Large intestine (tissue), 12 donors: ENCODE measurements at places on chromosomes 7 and 10.

- DNase-seq: no peak
Measured at GRCh38 chr10:34104829-34105572, 710.1 kb downstream of the PARD3 start.

DNA sequence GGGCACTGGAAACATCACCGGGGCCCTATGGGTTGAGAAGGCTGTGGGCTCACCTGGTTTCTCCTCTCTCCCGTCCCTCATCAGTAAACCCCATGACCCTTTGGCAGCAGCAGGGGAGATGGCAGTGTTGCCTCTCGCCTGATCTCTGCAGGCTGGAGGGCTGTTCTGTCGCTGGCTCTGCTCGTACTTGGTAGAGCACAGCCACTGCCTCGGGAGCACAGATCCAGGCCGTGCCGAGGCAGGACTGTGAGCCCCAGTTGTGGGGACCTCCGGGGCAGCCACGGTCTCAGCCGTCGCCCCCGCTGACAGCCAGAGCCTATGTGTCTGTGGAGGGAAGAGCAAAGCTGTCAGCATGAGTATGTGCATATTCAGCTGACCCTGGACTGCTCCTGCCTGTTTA, 94.9 kb downstream of the PTPRE start:
- no peak for DNase-seq

- no peak for DNase-seq
Measured at GRCh38 chr7:28208506-28208905, 27.9 kb upstream of the JAZF1 start.

DNA sequence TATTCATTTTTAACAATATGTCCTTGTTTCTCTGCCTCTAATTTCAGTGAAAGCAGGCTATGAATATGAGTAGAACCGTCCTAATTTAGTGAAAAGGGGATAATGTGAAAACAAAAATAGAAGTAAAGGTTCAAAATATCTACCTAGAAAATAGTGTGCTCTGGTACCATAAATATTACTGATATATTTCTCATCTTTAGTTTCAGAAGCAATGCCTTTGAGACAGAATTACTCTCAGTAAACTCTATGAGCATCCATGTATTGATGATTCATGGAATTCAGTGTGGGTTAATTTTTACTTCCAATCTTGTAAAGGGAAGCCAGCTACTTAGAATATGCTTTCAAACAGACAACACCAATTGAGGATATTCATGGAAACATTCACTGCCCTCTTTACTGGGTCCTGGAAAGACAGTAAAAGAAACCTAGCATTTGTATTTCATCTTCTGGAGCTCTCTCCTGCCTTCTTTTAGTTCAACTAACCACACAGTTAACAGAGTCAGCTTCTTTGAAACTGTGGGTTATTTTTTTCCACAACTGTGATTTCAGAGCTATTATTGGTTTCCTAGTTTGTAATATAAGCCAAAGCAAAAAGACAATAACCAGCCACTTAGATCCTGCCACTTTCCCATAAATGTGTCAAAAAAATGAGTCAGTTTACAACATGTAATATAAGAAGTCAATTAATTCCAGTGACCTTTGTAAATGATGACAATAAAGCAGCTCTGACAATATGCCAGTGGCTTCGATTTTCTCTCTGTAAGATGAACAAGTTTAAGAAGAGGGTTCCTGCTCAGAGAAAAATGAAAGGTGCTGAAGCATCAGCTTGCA, 1.7 kb downstream of the LRRN3 start:
- peak; percentile 43 for DNase-seq

GRCh38 chr10:76869931-76870330, 767.7 kb downstream of the KCNMA1 start:
- no peak for DNase-seq

- DNase-seq: no peak
Measured at GRCh38 chr10:26335574-26336093, 102.5 kb upstream of the APBB1IP start.

DNA sequence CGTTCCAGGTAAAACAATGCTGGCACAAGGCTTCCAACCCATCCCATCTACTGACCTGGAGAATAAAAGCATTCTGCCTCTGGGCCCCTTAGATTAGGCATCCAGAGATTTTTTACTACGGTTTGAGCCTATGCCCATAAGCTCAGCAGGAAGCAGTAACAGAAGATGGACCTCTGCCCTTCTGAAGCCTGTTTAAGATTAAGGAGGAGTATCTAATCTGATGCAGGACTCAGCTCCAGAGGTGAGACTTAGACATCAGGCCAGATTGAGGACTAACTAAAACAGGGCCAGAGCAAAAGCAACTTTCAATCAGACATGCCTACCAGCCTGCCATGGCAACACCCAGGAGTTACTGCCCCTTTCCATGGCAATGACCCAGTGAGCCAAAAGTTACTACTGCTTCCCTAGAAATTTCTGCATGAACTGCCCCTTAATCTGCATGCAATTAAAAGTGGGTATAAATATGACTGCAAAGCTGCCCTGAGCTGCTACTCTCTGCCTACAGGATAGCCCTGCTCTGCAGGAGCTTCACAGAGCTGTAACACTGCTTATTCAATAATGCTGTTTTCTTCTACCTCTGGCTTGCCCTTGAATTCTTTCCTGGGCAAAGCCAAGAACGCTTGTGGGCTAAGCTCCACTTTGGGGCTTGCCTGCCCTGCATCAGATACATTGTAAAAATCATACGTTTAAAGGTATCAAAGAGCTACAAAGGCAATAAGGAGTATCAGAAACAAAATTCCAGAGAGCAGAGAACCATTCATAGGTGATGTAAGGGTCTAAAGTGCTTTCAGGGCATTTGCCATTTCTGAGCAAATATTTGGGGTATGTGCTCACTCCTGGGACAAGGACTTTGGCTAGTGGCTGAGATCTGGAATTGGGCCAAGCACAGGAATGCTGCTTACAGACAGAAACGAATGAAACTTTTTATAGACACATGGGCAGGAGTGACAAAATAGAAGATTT, 25.0 kb upstream of the CNNM1 start:
- no peak for DNase-seq

GRCh38 chr7:103297837-103298179, 573 bp downstream of the PMPCB start:
- DNase-seq: no peak

GRCh38 chr10:15858861-15859281, 1.4 kb downstream of the MINDY3 start:
- no peak for DNase-seq

GRCh38 chr7:149621776-149622175, 124.2 kb upstream of the ZNF746 start:
- DNase-seq: no peak

- DNase-seq: no peak
Measured at GRCh38 chr10:113047605-113047962, 97.5 kb downstream of the TCF7L2 start.

DNA sequence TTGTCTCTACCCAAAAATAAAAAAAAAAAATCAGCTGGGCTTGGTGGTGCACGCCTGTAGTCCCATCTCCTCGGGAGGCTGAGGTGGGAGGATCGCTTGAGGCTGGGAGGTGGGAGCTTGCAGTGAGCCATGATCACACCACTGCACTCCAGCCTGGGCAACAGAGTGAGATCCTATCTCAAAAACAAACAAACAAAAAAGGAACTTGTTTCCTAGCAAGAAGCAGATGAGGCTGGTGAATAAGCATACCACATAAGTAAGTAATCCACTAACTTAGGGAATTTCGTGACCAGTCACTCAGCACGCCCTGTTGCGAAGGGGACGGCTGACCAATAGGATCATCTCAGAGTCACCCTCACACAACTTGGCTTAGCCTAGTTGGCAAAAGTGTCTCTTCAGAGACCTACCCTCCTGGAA, 64.6 kb downstream of the CUX1 start:
- DNase-seq: no peak
